NCI-H345 (cell line): ENCODE measurements at places on chromosomes 7 and 10.

DNA sequence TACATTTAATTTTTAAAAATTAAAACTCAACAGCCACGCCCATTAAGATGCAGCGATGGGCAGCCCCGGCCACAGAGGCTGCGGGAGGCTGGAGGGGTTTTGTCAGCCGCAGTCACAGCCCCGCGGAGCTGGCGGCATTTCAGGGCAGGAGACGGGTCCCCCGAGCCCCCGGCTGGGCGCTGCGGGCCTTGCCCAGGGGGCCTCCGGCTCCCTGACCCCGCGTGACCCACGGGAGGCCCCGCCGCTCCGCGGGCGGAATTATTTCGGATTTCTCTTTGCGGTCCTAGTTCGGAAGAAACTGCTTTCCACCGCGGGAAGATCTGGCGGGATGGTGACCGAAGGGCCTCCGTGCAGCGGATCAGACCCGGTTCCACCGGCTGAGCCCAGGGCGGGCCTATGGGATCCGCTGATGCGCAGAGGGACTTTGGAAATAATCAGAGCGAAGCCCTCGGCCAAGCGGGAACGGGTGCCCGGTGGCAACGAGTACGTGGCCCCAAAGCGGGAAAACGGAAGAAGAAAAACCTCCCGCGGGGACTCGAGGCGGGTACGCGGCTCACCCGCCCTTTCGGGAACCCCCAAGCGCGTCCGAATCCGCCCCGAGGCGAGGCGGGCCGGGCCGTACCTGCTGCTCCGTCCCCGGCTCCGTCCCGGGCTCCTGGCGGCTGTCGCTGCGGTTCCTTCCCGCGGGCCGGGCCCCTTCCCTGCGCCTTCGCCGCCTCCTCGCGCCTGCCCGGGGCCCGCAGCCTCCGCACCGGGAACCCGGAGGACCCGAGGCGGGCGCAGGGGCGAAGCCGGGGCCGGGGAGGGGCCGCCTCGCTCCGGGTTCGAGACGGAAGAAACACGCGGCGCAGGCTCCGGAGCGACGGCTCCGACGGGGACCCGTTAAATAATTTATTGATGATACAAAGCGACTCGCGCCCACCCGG lies 1.7 kb downstream of the NKX6-2 start:
- no peak for DNase-seq

GRCh38 chr7:34296663-34297062 lies 361.4 kb upstream of the NPSR1 start:
- no peak for DNase-seq

DNA sequence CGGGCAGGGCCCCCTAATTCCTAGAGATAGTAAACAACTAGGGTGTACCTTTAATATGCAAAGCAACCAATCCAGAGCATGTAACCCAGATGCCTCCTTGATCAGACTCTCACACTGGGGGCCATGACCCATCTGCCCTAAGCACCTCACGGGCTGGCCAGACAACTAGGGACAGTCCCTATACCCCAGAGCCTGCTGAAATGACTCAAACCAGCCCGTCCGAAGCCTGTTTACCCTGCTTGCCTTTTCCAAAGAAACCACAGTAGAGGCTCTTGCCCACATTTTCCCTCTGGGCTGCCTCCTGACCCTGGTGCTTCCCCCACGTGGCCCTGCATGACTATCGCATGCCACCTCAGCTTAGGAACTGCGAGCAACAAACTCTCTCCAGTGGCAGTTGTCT lies 46.2 kb downstream of the RGS10 start:
- no peak for DNase-seq

GRCh38 chr7:64758151-64758550 lies 36.1 kb upstream of the ZNF138 start:
- no peak for DNase-seq

DNA sequence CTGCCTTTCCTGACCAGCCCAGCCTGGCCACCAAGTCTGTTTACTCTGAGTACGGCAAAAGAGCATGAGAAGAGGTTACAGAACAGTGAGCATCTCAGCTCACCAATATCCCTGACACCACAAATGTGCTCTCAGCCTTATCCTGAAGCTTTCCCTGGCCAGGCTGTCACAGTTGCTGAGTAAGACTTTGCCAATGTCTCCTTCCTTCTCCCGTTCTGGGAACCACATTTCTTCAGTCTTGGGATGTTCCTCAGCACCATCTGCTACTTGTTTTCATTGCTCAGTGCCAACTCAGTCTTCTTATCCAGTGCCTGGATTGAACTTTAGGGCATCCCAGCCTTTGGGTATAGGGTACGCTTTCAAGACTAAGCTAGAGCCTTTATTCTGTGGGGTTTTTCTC lies 7.1 kb upstream of the KCNIP2 start:
- DNase-seq = no peak

DNA sequence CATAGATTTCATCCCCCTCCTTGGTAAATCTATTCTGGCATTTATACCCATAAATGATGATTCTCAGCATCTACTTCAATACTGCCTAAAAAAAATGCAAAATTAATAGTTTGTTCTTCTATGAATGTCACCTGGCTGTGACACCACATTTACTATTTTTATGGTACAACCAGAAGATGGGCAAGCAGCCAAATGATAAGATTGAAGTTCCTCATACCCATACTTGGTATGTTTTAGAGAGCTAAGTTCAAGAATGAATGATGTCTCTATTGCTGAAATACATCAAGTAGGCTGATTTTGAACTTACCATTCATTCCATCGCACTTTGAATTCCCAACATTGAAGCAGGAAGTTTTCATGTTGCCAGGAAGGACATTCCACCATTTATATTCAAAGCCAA lies 134.2 kb downstream of the ELAPOR2 start:
- DNase-seq = no peak

DNA sequence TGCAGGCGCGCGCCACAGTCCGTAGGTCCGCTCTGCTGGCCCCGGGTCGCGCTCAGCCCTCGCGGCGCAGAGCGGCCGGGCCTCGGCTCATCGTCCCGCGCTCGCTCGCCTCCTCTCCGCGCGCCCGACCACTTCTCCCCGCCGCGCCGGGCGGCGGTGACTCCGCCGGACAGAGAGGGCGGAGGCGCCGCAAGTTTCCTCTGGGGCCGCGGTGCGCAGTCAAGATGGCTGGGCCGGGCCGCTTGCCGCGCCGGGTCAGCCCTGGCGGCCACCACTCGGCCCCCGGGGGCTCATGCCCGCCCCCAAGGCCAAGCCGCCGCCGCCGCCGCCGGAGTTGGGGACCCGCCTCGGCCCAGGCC lies 441 bp downstream of the FZD8 start:
- DNase-seq = no peak

DNA sequence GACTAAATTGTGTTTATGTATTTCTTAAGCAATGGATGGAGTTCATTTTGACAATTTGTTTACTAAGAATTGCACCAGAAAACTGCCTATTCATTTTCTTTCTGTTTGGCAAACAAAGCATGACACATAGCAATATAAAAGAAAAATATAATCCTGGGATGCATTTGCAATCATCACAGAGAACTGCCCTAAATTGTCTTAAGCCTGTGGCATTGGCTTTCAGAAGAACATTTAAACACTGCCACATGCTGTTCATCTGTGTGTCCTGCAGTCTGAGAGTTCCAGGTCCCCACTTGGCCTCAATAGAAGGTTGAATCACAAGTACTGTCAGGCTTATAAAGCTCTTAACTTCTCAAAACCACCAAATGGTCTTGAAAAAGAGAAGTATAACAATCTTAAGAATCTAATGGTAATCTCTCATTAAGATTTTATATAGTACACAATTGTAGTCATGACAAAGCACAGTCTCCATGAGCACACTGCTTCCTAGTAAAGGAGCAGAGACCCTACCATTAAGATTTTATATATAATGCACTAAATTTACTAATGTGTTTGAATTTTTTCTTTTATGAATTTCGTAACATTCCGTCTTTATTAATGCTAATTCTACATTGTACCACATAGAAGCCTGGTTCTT lies 29.9 kb downstream of the RNLS start:
- peak; percentile 32 for DNase-seq

- peak; percentile 28 for DNase-seq
Observed at GRCh38 chr10:63588436-63589167, 67.4 kb downstream of the REEP3 start.

DNA sequence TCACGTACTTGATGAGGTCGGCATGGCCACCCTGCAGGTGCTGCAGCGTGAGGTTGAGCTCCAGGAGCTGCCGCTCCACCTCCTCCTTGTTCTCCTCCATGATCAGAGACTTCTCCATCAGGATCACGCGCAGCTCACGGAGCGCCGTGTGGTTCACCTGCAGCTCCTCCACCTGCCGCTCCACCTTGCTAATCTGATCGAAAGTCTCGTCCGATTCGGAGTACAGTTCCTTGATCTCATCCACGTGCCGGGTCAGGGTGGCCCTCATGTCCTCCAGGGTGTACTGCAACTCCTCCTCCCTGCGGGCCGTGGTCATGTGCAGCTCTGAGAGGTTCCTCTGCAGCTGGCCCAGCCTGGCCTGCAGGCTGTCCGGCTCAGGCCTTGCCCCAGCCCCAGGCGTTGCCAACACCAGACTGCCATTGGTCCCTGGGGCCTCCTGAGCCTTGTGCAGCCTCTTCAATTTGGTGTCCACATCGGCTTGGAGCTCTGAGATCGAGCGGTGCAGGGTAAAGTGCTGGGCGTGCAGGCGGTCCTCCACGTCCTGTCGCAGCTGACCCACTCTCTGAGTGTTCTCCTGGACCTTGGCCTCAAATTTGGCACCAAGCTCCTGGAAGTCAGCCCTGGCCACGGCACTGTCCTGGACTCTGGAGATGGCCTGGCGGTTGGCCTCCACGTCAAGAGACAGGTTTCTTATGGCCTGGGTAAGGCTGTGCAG lies 13.9 kb downstream of the MMRN2 start:
- no peak for DNase-seq

GRCh38 chr10:118243907-118244306 lies 98.2 kb downstream of the FAM204A start:
- no peak for DNase-seq

DNA sequence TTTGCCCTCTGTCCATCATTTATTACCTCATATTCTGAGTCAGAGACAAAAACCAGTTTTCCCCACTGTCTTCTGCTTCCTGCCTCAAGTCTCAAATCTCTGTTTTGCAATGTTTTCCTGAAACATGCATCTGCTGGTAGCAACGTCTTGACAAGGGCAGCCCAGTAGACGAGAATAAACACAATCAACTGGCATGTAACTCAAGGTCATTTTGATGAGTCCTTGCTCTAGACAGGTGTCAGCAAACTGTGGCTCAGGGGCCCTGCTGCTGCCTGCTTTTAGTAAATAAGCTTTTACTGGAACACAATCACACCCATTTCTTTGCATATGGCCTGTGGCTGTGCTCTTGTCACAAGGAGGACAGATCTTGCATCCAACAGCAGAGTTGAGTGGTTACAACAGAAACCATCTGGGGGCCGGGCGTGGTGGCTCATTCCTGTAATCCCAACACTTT lies 59.8 kb downstream of the ITIH5 start:
- DNase-seq = no peak

DNA sequence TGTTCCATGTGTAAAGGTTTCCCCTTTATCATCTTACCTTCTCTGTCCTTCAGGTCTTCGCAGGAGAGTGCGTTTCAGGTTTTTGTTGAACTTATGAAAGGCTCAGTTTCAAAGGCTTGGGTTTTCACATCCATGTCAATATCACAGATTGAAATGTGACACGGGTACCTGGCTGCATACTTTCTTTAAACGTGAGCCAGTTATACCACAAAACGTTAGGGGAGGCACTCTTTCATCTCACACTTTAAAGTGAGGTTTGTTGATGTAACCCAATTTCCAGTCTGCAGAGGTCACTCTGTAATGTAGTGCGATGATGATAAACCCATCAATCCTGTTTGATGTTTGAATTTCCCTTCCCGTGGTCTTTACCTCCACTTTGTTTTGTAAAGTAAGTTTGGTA lies 506.9 kb downstream of the SUGCT start:
- DNase-seq = no peak

DNA sequence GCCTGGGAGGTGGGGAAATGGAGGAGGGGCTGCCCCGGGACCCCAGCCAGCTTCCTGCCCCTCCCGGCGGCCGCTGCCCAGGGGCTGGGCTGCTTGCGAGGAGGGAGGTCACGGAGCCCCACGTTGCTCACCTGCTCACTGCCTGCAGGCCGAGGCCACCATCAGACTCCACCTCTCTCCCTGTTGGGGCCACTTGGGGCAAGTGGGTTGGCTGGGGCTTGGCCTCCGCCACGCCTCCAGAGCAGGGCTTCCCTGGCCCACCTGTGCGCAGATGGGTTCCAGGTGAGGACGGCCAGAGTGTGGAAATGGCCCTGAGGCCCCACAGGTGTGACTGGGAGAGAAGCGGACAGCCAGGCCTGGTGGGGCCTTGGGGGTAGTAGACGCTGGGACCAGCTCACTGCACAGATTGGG lies 82.8 kb upstream of the DIP2C start:
- no peak for DNase-seq

DNA sequence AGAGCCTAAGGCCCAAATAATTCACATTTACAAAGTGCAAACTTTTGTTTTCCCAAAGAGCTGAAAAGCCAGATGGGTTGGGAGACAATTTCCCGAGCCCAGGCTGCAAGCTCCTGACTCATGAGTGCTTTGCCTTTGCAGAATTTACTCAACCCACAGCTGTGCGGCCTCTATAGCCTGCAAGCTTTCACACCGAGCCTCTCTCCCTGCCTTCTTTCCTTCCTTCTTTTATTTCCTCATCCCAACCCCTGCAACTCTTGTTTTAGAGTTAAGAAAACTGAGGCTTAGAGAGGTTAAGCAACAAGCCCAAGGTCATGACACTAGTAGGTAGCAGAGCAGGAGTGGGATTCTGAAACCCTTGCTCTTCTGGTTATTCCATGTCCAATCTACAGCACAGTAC lies 203.0 kb upstream of the GPR26 start:
- DNase-seq = no peak

DNA sequence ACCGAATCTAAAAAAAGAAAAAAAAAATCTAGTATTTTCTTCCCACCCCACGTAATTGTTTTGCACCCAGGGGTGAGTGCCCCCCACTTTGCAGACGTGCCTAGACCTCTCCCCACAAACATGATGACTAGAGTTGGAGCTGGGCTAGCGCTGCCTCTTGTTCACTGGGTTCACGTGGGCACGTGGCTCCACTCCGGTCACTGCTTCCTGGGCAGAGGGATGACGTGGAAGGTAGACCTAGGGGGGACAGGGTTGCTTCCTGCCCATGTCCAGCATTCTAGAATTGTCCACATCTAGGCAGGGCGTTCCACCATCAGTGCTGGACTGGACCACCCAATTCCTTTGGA lies 861 bp upstream of the LIMK1 start:
- no peak for DNase-seq

DNA sequence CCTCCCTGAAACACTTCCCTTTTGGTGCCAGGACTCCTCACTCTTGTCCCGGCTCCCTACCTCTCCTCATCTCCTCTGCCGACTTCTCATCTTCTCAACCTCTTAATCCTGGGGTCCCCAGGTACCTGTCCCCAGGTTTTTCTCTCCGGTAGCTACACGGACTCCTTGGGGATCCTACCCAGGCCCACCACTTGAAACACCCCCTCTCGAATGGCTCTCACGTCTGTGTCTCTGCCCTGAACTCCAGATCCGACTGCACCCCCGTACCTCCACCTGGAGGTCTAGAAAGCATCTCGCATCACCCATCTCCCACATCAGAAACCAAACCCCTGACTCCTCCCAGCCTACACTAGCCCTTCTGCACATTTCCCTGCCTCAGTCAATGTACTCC lies 4.8 kb downstream of the TBATA start:
- DNase-seq = no peak

- no peak for DNase-seq
Observed at GRCh38 chr10:29947701-29948060, 111.7 kb downstream of the JCAD start.

GRCh38 chr7:150968056-150968733 lies 9.9 kb downstream of the KCNH2 start:
- no peak for DNase-seq

GRCh38 chr10:125550362-125550761 lies 132.6 kb downstream of the TEX36 start:
- no peak for DNase-seq

- DNase-seq = no peak
Observed at GRCh38 chr10:19979628-19980027, 163.4 kb downstream of the PLXDC2 start.
